Skin of body (tissue), 3 donors: ENCODE measurements at places on chromosomes 7 and 10. TPM values are rescaled to one million over a fixed set of nuclear protein-coding genes. Genes with fewer than 3 reads are reported as not detected.

GRCh38 chr10:71323407-71323806 lies 4.3 kb downstream of the SLC29A3 start:
- no peak for DNase-seq

GRCh38 chr10:119217991-119218490 lies 10.7 kb downstream of the GRK5 start:
- DNase-seq: peak; percentile 28

DNA sequence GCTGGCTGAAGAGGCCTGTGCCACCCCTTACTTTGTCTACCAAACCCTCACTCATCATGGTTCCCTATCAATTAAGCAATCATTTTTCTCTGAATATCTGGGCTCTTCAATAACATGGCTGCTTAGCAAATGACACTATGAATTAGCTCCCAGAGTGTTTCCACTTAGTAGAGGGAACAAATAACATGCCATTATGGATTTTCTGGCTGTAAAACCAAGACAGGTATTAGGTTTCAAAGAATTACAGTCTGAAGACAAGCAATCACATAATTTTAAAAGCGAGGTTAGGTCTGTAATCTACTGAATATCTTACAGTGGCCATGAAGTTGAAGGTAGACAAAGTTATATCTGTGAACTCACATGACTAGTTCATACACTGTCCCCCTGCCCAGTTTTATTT lies 220.8 kb upstream of the PHYHIPL start:
- no peak for DNase-seq

- DNase-seq: peak; percentile 81
These were observed at the start of gene SEMA3D for GRCh38 chr7:85186521-85187241. TSS of gene SEMA3D (minus strand) at chr7:85187056. CDS start at chr7:85121891, 65,165 bp downstream.

DNA sequence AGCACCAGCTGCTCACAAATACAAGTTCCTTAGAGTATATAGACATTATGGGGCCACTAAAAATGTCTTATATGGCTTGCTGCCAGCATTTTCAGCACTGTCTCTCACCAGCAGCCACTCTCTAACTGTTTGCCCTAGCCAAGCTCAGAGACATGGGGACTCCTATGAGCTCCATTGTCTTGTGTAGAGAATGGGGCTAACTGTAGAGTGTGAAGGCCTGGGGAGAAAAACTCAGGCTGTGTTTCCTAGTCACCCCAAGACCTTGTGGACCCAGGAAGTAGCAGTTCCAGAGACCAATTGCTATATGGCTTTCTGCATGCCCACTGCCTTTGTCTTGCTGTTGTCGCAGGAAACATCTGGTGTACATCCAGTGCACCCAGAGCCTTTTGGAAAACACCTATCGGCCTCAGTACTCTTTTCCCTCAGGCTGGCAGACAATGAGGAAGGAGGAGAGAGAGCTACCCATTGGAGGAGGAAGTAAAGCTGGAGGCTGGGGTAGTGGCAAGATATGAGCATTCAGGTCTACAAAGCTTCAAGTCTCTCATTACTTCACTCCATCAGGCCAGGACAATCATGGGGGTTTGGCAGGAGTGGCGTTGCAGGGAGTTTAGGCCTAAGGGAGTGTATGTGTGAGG lies 28.4 kb downstream of the ENTPD1 start:
- DNase-seq: no peak

GRCh38 chr7:73985737-73986141 lies 42.2 kb upstream of the ELN start:
- no peak for DNase-seq

DNA sequence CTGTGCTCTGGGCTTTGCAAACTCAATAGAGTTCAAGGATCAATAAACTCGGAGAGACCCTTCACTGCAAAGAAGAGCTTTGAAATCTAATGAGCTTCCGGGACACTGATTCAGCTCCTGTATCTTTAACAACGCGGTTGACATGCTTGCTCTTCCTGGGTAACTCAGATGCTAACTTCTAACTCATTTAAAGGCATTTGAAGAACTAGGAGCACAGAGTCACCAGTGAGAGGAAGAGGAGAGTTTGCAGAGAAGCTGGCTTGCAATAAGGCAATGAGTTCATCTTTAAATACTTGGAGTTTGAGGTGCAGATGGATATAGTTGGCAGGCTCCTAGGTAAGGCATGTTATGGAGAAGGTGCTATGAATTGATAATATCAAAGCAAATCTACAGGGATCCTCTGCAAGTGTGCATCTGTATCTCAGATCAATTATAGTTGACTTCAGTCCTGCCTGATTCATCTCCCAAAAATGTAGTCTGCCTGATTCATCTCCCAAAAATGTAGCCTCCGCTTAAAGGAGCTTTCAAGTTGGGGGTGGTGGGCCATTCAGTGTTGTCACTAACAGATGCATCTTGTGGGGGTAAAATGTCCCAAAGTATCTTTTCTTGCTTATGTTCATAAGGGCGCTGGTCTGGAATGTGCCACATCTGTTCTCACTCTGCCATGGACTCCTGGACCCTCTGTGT lies 182.5 kb upstream of the PRSS58 start:
- DNase-seq: no peak

GRCh38 chr10:106424981-106425380 lies 739.5 kb downstream of the SORCS1 start:
- no peak for DNase-seq

DNA sequence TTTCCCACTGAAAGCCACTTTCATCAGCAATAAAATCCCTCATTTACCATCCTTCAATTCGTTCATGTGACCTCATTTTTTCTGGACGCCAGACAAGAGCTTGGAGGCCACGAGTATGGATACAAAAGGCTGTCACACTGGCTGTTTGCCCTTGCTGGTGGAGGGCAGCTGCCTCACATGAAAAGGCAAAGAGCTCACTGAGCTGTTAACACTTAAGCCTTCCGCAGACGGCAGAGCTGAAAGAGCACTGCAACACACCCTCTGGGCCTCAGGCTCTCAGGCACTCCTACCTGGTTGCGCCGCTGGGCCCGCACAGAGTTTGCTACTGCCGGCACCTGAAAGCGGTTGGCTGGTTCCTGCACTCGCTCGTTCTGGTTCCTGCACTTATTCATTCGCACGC lies 193.5 kb downstream of the CFTR start:
- no peak for DNase-seq

DNA sequence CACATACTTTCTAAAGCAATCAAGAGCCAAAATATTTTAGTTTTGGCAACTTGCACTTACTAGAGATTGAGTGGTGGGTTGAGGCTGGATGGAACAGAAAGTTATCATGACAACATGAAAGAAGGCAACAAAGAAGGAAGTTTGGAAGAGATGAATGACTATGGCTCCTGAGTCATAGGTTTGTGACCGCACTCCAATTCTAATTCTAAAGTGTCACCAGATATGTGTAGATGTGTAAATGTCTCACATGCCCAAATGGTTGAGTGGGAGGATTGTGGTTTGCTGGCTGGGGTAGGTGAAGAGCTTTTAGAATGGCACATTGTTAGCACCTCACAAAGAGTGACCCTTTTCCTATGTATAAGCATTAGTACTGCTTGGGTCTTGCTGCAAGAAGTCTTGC lies 20.2 kb downstream of the TAS2R16 start:
- DNase-seq: no peak

DNA sequence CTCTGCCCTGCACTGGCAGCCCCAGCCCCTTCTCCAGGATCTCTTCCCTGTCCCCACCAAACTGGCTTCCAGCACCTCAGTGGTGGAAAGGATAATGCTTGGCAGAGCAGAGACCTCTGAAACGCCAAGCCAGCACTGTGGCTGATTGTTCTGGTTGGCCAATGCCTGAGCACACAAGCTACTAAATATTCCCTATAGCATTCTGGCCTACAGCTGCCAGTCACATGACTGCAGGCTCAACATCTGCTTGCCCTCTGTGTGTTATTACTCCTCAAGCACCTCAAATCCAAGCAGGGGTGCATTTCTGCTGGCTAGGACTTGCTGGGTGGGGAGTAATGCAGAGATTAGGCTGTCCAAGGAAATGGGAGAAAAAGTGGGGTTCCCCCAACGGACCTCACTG lies 6.1 kb downstream of the TBATA start:
- DNase-seq: peak; percentile 85

GRCh38 chr7:150453181-150453580 lies 2.8 kb downstream of the GIMAP8 start:
- DNase-seq: no peak

GRCh38 chr7:105978035-105978434 lies 15.0 kb downstream of the CDHR3 start:
- DNase-seq: no peak

GRCh38 chr7:117623606-117624005 lies 143.8 kb downstream of the CFTR start:
- no peak for DNase-seq

DNA sequence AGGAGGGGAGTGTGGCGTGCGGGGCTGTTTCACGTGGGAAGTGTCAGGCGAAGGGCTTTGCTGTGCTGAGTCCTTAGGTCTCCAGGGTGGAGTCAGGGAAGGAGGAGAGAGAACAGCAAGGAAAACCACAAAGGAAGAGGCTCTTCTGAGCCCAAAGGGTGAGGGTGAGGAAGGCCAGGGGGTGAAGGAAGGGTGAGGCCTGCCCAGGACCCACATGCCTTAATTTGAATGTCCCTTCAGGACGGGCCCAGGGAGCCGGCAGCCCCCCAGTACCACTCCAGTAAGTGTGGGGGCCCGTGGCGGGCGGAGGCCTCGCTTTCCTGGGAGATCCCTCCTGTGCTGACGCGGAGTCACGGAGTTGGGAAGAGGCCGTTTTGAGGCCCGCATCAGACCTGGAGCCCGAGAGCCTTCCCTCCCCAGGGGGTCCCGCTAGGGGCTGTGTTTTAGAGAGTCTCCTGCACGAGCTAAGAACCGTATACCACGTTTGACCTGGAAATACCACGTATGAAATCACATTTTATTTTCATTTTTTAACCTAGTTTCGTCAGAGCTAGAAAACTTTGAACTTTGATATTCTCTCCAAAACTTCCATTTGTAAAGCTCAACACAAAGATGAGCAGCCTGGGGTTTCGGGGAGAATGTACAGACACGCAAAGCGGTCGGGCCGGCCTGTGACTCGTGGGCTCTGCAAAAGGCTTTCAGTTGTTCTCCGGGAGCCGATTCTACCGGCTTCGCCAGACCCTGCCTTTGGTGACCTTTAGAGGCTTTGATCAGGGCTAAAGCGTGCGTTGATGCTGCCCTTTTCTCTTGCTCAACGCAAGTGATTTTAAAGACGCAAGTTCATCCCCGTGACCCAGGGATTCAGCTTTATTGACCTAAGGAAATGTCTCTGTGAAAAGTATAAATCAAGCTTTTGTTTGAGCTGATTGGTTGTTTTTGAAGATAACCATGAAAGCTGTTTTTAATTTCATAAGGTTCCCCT lies 23.6 kb upstream of the TTYH3 start:
- no peak for DNase-seq

DNA sequence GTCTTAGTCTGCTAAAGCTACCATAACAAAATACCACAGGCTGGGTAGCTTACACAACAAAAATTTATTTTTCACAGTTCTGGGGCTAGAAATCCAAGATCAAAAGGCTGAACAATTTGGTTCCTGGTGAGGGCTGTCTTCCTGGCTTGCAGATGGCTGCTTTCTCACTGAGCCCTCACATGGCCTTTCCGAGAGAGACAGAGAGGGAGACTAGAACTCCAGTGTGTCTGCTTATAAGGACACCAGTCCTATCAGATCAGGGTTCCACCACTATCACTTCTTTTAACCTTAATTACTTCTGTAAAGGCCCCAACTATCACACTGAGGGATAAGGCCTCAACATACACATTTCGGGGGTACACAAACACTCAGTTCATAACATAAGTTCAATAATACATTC lies 527.4 kb upstream of the VSTM2A start:
- DNase-seq: no peak

- DNase-seq: no peak
These were observed 77.0 kb downstream of the ZNF277 start for GRCh38 chr7:112283382-112283910.

DNA sequence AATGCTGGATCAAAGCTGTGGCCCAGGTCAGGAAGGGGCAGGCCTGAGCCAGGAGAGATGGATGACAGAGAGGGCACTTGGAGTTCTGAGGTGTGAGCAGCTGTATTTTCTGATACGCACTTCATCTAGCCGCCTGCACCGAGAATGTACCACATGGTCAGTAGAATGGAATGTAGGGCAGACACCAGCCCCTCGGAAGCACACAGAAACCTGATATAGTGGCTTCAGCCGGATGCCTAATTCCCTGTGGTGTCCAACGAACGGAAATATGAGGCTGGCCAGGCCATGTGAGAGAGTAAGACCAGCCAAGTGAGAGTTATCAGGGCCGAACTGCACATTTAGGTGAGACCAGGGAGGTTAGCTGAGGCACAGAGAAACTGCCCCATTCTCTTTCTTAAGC lies 46.7 kb upstream of the PLCE1 start:
- no peak for DNase-seq

- DNase-seq: no peak
These were observed 6.2 kb downstream of the STEAP4 start for GRCh38 chr7:88300401-88300945.

The PAPSS2 gene
- total RNA-seq: 7.2 TPM

The MBL2 gene
- not detected for total RNA-seq

The OR6B1 gene
- not detected for total RNA-seq

The HMX3 gene
- total RNA-seq: not detected

The SPAG6 gene
- total RNA-seq: not detected

The OR2A12 gene
- not detected for total RNA-seq

The AOAH gene
- 5.8 TPM for total RNA-seq

The TWIST1 gene
- 39.9 TPM for total RNA-seq
